ENCODE measurements at places on chromosomes 2 and 18.

- DNase-seq = no peak
Observed at GRCh38 chr2:217797165-217797564, 205.6 kb downstream of the TNS1 start.

DNA sequence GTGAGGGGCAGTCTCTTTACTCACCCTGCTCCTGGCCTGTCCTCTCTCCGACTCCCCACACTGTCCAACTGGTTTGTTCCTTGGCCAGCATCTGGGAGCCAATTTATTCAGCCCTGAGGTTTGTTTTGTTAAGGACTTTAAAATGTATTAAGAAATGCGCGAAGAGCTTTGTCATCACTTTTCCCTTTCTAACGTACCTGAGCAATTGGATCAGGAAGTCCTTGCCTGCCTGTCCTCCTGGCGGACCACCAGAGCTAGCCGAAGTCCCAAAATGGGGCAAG is 164.7 kb upstream of the MSH6 start:
- DNase-seq = no peak

DNA sequence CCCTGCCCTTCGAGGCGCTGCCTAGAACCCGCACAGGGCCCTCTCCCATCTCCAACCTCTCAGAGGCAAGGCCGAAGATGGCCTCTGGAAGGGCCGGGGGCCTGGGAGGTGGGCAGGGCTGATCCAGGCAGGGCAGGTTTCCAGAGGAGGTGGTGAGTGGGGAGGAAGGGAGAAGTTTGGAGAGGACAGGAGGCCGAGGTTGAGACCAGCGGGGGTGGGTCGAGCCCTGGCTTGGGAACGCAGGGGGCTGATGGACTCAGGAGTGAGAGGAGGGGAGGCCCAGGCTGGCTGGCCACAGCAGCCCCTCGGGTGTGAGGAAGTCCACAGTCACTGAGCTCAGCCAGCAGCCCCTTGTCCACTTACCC is 10.5 kb downstream of the CAPN10 start:
- no peak for DNase-seq

DNA sequence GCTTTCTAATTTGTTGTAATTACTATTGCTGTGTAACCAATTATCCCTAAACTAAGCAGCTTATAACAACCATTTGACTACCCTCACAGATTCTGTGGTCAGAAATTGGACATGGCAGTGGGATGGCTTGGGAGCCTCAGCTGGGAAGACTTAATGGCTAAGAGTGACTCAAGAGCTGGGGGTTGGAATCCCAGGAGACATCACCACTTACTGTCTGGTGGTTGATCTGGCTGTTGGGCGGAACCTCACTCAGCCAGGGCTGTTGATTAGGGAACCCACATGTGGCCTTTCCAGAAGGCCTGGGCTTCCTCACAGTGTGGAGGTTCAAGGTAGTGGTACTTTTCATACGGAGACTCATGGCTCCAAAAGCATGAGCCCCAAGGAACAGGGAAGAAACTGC is 49.8 kb downstream of the E2F6 start:
- DNase-seq = no peak

GRCh38 chr2:10317646-10318045 is 14.9 kb downstream of the HPCAL1 start:
- DNase-seq = no peak

DNA sequence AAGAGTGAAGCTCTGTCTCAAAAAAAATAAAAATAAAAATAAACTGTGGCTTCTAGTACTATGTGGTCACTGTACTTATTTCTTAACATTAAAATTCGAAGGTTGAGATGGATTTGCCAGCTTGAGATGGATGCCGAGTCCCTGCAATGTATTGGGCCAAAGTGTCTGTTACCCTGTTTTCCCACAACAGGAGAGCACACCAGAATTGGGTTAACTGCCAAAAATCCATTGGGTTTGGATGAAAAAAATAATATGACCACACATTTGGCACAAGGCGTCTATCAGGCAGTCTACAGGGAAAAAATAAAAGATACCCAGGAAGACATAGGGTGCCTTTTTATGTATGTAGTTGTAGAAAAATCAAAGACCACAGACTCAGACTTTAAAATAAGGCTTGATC is 19.2 kb upstream of the MAPRE3 start:
- no peak for DNase-seq

DNA sequence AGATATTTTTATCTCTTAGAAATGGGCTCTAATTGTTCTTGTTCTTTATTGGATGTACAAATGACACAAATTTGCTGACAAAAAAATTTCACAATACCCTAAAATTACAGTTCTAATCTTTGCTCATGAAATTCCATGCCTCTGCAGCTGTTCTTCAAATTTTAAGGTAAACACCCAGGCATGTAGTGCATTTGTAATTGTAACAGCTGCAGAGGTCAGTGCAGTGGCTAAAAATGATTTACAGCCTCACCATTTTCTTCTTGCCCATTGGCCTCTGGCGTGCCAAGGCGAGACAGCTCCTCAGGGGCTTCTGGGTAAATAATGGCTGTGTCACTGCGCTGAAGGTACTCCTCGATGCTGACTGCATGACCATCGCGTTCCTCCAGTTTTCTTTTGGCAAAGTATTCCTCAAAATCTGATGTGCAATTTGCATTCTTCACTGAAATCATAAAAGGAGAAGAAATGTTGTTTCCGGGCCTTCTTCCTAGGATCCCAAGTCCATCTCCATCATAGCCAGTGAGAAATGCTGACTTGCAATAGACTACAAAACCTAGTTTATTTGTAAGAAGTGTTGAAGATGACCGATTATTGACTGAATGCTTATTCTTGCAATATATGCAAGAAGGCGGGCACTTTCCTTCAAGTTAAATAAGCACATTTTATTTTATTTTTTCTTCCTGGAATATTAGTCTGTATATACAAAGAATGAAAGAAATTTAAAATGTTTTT is 115.2 kb downstream of the ZEB2 start:
- no peak for DNase-seq

DNA sequence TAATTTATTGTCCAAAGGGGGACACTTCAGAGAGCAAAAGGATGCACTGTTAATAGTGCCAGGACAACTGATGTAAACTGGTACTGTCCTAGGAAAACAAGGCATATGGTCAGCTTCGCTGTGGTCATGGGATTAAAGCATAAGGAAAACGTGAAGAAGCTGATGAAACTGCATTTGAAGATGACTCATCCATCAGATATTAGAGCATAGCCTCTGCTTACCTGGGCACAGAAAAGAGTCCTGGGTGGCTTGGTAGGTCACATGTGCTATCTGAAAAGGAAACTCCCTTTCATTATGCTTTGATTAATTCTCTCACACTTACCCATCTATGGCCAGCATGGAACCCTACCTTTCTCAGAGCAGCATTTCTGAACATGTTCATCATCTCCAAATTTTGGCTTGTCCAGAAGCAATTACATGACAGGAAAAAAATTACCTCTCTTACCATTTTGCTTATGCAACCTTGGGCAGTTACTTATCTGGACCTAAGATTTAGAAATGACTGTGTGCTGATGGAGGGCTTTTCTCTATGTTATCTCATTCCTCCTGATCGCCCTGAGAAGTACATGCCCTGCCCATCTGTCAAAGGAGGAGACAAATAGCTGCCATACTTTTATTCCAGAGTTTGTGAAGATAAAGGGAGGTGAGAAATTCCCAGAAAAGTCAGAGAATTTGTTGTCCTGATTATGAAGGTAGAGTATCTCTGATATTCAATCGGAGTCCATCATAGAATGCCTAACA is 275.3 kb upstream of the SLC14A2 start:
- DNase-seq = no peak

- DNase-seq = no peak
Observed at GRCh38 chr2:164662066-164662465, 40.8 kb upstream of the GRB14 start.

DNA sequence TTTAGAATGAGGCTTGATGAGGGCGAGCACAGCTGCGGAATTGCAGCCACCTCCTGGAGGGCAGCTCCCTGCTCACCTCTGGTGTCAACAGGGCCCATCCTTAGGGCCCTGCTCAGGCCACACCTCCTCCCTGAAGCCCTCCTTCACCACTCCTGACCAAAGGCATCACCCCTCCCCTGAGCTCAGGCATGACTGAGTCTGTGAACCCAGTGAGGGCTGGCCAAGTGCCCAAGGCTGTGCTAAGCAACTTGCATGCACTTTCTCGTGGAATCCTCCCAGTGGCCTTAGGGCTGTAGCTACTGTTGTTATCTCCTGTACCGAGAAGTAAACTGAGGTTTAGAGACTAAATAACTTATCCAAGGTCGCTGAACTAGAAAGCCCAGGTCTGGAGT is 101.7 kb downstream of the KLHL29 start:
- DNase-seq = no peak

- no peak for DNase-seq
Observed at GRCh38 chr2:39723946-39724827, 54.9 kb downstream of the THUMPD2 start.
